ENCODE measurements at places on chromosomes 11 and 22. TPM values are rescaled to one million over a fixed set of nuclear protein-coding genes. Genes with fewer than 3 reads are reported as not detected.

Gene MAFF
- 12.5 TPM for total RNA-seq

Gene CCDC188
- total RNA-seq: 0.25 TPM

Gene CCDC87
- total RNA-seq: 0.76 TPM

Gene CABP7
- total RNA-seq: not detected

Gene BCO2
- total RNA-seq: 1.8 TPM

Gene SAA2
- total RNA-seq: not detected

Gene SLC25A18
- total RNA-seq: not detected

Gene MS4A10
- not detected for total RNA-seq

Gene PATE2
- total RNA-seq: not detected

Gene GPR83
- not detected for total RNA-seq

Gene CEND1
- total RNA-seq: not detected

Gene RAG2
- not detected for total RNA-seq

Gene OPCML
- total RNA-seq: 0.51 TPM

Gene IFITM10
- total RNA-seq: 2.9 TPM

Gene CYP2D6
- 0.51 TPM for total RNA-seq

Gene RFPL1
- total RNA-seq: not detected

Gene GAB2
- total RNA-seq: 10.1 TPM

Gene A4GALT
- total RNA-seq: 53.4 TPM

Gene RASSF10
- total RNA-seq: 2.3 TPM

Gene PLA2G3
- total RNA-seq: 0.13 TPM

Gene GPR152
- total RNA-seq: not detected

Gene ZBTB3
- total RNA-seq: 8.5 TPM

Gene CYTH4
- total RNA-seq: not detected

Gene KRTAP5-2
- total RNA-seq: not detected

Gene P2RX6
- 0.16 TPM for total RNA-seq

Gene GUCY1A2
- total RNA-seq: 0.16 TPM

Gene AMBRA1
- total RNA-seq: 32.2 TPM

Gene PPP6R3
- total RNA-seq: 44.6 TPM

Gene FAT3
- total RNA-seq: 3.9 TPM

Gene DBX1
- total RNA-seq: not detected

Gene LMNTD2
- total RNA-seq: 0.65 TPM

Gene OVCH2
- not detected for total RNA-seq

Gene GRM5
- total RNA-seq: 0.13 TPM

Gene KLHL35
- 4.6 TPM for total RNA-seq

Gene LRRC55
- total RNA-seq: not detected

Gene CHADL
- 8.1 TPM for total RNA-seq

Gene BDNF
- total RNA-seq: 6.5 TPM

Gene SYNGR1
- 21.4 TPM for total RNA-seq

Measured in mesangial cell (primary cell).